Activated CD4-positive, alpha-beta T cell treated with anti-CD3 and anti-CD28 coated beads, Interleukin-2, amount 10 ng/mL, durations not matched to agents 24 days and 14 days (primary cell): ENCODE measurements at places on chromosomes 16 and 17. TPM values are rescaled to one million over a fixed set of nuclear protein-coding genes. Genes with fewer than 3 reads are reported as not detected.
A peak's percentile ranks its signal among the peaks of the same experiment; 100 is the strongest.

GRCh38 chr17:40530531-40530994, 29.1 kb upstream of the TNS4 start:
- DNase-seq: peak; percentile 62

GRCh38 chr17:27892542-27892865, 661 bp downstream of the LYRM9 start:
- no peak for DNase-seq

DNA sequence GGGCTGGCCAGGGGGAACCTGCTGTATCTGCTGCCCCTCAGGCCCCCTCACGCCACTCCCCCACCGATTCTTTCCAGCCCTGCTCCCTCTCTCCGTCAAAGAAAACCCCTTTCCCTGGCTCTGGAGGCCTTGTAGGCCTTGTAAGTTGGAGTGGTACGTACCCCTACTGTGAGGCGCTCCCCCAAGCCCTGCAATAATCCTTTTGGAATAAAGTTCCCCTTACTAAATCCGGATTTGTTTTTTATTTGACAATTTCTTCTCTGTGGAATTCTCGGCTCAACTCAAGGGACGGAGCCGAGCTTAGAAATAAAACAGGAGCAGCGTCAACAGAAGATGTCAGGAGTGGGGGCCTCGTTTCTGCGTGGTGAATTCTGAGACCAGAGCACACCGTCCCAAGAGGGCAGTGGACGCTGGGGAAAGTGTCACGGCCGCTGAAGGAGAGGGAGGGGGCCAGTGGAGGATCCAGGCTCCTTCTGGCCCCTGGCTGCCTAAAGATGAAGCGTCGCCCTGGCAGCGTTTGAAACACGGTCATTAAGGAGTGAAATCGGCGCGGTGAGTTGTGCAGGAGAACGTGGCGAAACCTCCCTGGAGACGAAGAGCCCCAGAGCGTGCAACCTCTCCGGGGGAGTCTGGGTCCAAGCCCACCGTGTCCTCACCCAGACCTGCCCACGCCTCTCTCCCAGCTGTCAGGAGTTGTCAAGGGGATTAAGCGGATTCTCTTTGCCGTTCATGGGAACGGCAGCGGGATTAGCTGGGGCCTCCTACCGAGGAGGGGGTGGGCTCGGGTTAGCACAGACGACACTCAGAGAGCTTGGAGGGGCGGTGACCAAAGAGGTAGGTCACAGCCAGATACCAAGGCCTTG, 47.0 kb downstream of the SLC7A5 start:
- DNase-seq: no peak

GRCh38 chr17:76326306-76326705, 18.2 kb upstream of the QRICH2 start:
- DNase-seq: no peak

GRCh38 chr16:69859105-69859989, 91.8 kb upstream of the CLEC18A start:
- DNase-seq: peak; percentile 59

DNA sequence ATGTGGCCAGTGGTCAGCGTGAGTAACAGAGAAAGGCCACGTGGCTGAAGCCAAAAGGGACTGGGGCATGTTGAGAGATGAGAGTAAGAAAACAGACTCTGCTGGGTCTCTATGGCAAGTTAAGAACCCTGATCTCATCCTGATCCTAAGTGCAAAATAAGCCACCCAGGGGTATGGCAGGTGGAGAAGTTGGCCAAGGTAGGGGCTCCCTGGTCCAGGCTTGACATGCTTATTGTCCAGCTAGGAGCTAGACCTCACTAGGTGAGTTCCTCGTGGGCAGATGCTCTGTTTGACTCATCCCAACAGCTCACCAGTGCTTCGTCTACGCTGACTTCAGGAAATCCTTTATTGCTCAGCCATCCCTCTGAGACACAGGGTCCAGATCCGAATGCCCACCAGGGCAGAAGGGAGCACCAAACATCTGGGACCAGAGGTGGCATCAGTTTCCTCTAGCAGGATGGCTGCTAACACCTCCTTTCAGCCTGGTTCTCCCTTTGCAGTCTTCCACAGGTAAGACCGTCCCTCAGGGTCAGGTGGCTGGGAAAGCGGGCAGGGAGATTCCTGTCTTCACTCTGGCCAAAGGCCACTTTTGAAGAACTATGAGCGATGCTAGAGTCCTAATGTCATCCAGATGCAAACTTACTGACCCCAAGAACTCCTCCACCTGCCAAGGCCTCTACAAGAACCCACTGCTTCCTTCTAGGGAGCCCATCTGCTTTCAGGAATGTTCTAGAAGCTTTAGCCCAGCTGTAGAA, 99.5 kb downstream of the CDYL2 start:
- no peak for DNase-seq

DNA sequence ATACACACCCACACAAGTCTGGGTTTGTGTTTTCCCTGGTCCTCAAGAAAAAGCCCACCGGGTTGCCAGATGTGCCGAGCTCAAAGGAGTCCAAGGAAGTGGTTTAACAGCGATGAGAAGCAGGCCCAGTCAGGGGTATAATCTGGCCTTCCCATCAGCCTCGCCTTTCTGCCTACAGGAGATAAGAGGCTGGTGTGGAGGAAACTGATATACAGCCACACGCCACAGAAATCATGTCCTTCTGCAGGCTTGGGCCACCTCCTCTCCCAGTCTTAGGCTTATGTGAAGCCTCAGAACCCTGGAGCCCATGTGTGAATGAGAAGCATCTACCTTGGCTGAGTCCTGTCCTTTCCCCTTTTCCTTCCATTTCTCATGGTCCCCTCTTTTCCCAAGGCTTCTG, 43.6 kb upstream of the MMP2 start:
- no peak for DNase-seq

DNA sequence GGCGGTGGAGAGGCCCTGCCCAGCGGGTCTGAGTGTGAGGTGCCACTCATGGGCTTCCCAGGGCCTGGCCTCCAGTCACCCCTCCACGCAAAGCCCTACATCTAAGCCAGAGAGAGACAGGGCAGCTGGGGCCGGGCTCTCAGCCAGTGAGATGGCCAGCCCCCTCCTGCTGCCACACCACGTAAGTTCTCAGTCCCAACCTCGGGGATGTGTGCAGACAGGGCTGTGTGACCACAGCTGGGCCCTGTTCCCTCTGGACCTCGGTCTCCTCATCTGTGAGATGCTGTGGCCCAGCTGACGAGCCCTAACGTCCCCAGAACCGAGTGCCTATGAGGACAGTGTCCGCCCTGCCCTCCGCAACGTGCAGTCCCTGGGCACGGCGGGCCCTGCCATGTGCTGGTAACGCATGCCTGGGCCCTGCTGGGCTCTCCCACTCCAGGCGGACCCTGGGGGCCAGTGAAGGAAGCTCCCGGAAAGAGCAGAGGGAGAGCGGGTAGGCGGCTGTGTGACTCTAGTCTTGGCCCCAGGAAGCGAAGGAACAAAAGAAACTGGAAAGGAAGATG, 11.2 kb downstream of the VASN start:
- DNase-seq: no peak

Gene CSF3
- not detected in 2 replicates for total RNA-seq

- peak; percentile 37 for DNase-seq
These were observed 175.3 kb upstream of the MPHOSPH6 start for GRCh38 chr16:82345318-82345717.

DNA sequence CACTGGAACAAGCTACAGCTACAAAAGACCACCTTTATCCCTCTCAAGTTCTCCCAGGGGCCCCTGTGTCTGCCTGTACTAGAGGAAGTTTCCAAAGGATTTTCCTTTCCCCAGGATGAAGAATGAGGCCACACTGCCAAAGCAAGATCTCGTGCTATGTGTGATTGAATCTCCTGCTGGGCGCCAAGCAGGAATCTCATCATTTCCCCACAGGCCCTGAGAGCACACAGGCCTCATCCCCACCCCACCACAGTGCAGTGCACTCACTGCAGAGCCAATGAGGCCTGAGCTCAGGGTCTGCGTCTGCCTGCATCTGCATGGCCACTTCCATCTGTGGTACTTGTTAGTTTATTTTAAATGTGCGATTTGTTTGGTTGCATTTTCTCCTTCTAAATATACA, 387.4 kb upstream of the ASIC2 start:
- no peak for DNase-seq

- DNase-seq: no peak
These were observed 40.8 kb downstream of the NT5M start for GRCh38 chr17:17343896-17344506.

Gene MYL4
- not detected in 2 replicates for total RNA-seq

GRCh38 chr16:23195366-23195978, 12.9 kb downstream of the SCNN1G start:
- no peak for DNase-seq

DNA sequence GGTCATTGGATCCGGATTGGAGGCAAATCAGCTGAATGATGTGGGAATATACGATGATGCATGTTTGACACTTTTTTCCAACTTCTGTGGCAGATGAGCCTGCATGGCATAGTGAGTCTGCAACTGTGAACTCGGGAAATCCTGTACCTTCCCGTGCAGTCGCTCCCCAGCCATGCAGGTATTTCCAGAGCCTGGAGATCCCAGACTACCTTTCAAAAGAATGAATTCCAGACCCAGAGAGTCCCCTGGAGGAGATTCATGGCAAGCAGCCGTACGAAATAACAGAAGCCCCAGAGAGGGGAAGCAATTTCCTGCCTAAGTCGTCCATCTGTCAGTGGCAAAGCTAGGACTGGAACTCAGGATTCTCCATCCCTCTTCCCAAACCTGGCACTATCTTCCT, 75.7 kb upstream of the FAM20A start:
- DNase-seq: no peak

DNA sequence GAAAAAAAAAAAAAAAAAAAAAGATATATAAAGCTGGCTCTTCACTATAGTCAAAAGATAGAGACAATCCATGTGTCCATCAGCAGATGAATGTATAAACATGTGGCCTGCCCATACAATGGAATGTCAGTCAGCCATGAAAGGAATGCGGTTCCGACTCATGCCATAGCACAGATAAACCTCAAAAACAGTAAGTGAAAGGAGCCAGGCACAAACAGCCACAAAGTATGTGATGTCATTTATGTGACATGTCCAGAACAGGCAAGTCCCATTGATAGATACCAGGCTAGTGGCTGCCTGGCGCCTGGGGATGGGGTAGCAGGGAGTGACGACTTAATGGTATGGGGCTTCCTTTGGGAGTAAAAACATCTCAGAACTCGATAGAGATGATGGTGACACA, 155.7 kb downstream of the CMIP start:
- no peak for DNase-seq

Gene ITGAX
- 44.3 and 45.9 TPM in 2 replicates for total RNA-seq
